ENCODE measurements at places on chromosomes 3 and 15.
A peak's percentile ranks its signal among the peaks of the same experiment; 100 is the strongest.

- no peak for DNase-seq
These were observed 51.8 kb downstream of the ATP2B2 start for GRCh38 chr3:10453431-10454163.

- DNase-seq, result no peak
These were observed 94.6 kb upstream of the PLXNA1 start for GRCh38 chr3:126888186-126888760.

GRCh38 chr15:85088300-85088699 lies 106.6 kb downstream of the PDE8A start:
- DNase-seq, result no peak

GRCh38 chr3:126358038-126358815 lies 1.0 kb upstream of the KLF15 start:
- no peak for DNase-seq

- no peak for DNase-seq
These were observed 140.9 kb downstream of the NTRK3 start for GRCh38 chr15:88115486-88116152.

DNA sequence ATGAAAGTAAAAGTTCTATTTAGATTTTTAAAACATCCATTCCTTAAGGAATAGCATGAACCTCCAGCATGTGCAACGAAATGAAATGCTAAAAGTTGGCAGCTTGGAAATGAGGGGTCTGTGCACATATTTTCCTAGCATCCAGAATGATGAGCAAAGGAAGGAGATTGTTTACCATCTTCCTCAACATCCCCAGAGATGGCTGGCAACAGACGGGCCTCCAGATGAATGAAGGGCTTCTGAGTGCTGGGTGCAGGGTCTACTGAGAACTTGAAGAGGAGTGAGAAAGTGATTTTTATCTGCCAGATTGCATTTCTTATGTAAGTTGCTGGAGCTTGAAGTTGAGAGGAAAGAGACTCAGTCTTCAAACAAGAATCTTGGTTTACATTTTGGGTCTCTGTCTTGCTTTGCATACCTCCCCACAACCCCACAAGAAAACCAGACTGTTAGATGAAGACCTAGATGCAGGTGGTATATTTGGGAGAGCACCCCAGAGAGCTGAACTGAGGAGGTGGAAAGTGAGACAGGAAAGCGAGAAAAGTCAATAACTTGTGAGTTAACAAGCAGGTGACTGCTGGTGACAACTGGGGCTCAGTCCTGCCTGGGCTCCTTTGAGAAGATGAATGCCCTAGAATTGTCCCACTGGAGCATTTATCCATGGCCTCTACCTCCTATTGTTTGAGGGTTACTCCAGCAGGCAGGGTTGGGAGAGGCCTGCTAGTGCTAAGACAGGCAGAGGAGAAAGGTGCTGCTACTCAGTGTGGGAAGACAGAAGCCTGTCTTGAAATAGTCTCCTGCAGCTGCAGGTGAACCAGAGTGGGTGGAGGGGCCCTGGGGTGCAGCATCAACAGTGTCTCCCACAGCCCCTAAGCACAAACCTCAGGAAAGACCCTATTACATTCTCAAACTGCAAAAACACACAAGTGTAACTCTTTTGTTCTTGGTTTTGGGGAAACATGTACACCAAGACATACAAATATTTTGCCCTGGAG lies 10.5 kb upstream of the CCK start:
- DNase-seq, result no peak

GRCh38 chr3:53255423-53255774 lies 423 bp downstream of the TKT start:
- peak; percentile 56 for DNase-seq

GRCh38 chr3:170330366-170330765 lies 27.1 kb upstream of the SKIL start:
- no peak for DNase-seq

DNA sequence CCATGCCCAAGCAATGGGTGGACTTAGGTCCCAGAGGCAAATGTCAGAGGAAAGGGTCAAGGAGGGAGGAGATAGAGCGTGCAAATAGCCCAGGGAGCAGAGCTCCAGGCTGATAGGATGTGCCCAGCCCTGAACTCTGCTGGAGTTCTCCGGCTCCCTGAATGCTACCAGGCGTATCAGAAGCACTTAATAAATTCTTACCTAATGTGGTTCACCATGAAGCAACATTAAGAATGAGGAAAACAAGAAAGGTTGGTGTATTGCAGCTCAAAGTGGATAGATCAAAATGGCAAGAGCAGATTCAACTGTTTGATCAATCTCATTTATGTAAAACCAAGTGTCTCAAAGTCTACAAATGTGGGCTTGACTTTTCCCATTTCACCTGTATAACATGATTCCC lies 38.3 kb downstream of the PXYLP1 start:
- no peak for DNase-seq

GRCh38 chr15:74809956-74810355 lies 2.7 kb upstream of the LMAN1L start:
- no peak for DNase-seq
